Activated CD4-positive, alpha-beta T cell treated with anti-CD3 and anti-CD28 coated beads, Interleukin-2, amount 50 U/mL, for 24 hours (primary cell): ENCODE measurements at places on chromosomes 2 and 18.

DNA sequence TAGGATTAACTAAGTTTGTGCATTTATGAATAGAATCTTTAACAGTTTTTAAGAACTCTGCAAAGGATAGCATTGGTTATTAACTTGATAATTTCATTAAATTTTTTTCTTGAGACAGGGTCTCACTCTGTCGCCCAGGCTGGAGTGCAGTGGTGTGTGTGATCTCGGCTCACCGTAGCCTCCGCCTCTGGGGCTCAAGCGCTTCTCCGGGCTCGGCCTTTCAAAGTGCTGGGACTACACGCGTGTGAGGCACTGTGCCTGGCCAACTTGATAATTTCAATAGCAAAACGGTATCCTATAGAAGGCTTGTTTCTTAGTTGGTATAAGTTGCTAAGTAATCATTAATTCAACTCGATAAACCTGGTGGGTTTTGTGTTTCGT, 38.0 kb downstream of the ADNP2 start:
- no peak for DNase-seq

DNA sequence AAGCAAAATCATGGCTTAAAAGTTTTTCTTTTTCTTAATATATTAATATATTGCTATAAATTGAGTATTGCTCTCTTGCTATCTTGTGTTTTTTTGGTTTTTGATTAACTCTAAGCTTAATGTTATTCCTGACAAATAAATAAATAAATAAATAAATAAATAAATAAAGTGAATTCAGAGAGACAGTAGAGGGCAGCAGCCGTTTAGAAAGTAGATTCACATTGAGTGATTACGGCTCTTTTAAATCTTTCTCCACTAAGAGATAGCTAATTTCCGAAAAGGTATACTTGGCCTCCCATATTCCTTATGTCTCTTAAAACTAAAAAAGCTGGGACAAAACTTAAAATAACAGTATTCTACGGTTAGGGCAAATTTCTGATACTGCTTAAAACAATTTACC, 34.3 kb downstream of the MSH2 start:
- DNase-seq, result no peak

DNA sequence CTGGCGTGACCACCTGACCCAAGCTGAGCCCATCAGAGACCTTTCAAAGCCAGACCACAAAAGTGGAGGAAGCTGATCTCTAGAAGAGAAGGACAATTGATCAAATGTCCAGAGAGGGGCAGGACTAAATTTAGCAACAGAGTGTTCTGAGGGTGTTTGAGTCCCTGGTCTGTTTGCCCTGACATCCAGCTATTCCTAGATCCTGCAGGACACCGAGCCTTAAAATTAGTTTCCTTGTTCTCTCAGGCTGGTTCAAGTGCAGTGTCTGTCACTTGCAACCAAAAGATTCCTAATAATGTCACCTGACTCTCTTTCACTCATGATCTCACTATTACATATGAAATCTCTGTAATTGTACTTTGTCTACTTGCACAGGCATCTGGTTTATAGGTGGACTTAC, 33.0 kb upstream of the NPAS2 start:
- no peak for DNase-seq

DNA sequence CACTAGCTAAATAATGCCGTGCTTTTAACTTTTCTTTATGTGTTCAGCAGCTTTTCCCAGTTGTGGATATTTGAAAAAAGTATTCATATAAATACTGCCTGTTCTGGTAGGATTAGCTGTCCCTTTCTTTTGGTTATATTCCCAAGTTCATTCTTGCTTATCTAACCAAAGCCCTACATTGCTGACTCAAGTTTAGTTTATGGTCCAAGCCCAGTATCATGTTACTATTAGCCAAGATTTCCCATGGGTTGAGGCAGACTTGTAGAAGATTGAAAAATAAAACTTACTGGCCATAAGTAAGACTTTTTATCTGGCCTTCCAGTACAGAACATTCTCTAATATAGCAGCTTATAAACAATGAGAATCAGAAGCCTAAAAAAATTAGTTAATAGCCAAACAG, 49.7 kb upstream of the NFE2L2 start:
- DNase-seq, result no peak

GRCh38 chr18:12597760-12598159, 60.1 kb downstream of the SPIRE1 start:
- no peak for DNase-seq

DNA sequence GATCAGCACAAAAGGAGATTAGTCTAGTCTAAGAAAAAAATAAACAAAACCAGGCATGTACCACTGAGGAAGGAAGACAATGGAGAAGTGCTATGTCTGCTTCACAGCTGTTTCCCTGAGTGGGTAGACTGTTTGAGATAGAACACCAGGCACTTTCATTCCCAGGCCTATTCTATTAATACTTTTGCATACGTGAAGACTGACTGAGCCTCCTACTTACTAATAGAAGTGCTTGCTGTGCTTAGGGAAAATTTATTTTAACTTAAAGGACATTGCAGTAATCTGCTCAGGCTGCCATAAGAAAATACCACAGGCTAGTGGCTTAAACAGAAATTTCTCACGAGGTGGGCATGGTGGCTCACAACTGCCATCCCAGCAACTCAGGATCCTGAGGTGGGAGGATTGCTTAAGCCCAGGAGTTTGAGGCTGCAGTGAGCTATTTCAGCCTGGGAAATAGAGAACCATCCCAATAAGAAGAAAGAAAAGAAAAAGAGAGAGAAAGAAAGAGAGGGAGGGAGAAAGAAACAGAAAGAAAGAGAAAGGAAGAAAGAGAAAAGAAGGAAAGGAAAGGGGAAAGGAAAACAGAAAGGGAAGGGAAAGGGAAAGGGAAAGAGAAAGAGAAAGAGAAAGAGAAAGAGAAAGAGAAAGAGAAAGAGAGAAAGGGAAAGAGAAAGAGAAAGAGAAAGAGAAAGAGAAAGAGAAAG, 33.0 kb downstream of the CMPK2 start:
- no peak for DNase-seq

DNA sequence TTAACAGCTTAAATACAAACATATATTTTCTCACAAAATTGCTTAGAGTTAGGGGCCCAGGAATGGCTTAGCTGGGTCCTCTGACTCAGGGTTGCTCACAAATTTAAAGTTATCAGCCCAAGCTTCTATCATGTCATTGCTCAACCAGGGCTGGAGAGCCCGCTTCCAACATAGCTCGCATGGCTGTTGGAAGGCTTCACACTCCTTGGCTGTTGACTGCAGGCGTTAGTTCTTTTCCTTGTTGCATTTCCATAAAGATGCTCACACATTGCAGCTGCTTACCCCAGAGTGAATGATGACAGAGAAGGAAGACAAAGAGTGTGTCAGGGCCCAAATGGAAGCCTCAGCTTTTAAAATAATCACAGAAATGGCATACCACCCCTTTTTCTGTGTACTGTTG, 62.9 kb upstream of the TFPI start:
- no peak for DNase-seq

- DNase-seq, result no peak
These were observed 426.5 kb downstream of the SLC4A3 start for GRCh38 chr2:220053919-220054318.

DNA sequence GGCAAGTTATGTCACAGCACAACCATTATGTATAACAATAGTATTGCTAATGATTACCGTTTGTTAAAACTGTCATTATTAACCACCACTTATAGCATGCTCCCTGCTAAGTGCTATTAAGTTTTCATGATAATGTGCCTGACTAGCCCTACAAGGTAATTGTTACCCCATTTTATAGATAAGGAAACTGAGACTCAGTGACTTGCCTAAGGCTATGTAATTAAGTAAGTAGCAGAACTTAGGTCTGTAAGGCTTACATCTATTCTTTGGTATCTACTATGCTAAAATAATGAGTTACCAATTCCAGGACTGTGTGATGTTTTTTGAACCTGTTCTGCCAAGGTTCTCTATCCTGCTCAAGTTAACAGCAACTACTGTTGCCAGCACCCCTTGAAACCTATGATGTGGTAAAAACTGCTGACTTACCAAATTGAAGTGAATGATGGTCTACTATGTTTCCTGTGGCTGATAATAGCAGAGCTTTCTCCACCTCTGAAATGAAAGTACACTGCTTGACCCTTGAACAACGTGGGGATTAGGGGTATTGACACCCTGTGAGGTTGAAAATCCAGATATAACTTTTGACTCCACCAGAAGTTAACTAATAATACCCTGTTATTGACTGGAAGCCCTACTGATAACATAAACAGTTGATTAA, 18.2 kb downstream of the ACVR2A start:
- DNase-seq, result no peak

DNA sequence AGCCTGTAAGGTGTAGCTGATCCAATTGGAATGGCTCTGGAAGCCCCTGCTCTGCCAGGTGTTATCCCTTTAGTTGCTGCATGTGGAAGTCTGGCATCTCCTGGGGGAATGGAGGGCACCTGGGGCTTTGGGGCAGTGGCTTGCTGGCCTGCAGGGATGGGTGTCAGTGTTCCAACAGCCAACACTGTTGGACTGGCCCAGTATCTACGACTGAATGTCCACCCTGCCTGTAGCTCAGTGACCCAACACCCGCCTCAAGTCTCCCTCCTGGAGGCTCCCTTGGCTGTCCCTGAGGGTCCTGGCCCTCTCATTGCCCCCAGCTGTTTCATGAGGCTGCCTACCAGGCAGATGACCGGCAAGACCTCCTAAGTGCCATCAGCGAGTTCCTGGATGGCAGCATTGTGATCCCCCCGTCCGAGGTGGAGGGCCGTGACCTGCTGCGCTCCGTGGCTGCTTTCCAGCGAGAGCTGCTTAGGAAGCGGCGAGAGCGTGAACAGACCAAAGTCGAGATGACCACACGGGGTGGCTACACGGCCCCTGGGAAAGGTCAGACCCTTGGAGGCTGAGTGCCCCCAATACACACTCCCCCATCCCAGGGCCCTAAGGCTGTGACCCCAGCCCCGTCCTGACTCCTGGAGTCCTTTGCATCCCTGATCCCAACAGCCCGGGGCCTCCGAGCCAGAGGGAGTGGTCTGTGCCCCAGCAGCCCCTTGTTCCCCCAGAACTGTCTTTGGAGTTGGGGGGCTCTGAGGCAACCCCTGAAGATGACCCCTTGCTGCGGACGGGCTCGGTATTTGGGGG, 7.7 kb downstream of the SLC4A3 start:
- DNase-seq, result no peak

GRCh38 chr2:217791551-217791950, 211.2 kb downstream of the TNS1 start:
- no peak for DNase-seq

GRCh38 chr2:97699765-97700444, 13.5 kb upstream of the ZAP70 start:
- DNase-seq, result no peak

- no peak for DNase-seq
These were observed 33.0 kb downstream of the SLC14A1 start for GRCh38 chr18:45757005-45757404.

DNA sequence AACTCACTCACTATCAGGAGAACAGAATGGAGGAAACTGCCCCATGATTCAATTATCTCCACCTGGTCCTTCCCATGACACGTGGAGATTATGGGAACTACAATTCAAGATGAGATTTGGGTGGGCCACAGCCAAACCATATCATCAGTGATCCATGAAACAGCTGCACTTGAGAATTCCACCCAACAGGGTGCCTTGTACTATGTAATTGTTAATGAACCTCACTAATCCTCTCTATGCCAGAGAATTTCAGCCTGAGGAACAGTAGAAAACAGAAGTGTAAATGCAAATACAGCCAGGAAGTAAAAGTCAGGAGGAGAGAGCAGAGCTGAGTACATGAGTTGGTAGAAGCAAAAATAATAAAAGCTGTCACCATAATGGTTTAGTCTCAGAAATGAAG, 261.4 kb downstream of the EPHA4 start:
- no peak for DNase-seq

GRCh38 chr2:192060161-192060560, 134.6 kb downstream of the TMEFF2 start:
- DNase-seq, result no peak

DNA sequence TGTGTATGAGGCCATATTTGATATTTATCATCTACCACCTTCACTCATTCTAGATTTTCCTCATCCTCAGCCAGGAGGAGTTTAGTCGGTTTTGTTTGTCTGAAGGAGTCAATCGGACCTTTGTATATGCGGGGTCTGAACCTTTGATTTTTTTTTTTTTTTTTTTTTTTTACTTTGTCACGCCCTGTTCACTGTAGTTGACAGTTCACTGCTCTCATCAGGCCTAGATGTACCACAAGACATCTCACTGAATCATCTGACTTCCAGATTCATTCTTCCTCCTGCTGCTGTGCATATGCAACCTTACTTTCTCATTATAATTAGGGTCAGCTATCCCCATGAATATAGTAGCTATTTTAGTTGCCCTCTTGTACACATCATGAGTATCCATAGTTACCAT, 133.2 kb downstream of the ARHGAP15 start:
- DNase-seq, result no peak

DNA sequence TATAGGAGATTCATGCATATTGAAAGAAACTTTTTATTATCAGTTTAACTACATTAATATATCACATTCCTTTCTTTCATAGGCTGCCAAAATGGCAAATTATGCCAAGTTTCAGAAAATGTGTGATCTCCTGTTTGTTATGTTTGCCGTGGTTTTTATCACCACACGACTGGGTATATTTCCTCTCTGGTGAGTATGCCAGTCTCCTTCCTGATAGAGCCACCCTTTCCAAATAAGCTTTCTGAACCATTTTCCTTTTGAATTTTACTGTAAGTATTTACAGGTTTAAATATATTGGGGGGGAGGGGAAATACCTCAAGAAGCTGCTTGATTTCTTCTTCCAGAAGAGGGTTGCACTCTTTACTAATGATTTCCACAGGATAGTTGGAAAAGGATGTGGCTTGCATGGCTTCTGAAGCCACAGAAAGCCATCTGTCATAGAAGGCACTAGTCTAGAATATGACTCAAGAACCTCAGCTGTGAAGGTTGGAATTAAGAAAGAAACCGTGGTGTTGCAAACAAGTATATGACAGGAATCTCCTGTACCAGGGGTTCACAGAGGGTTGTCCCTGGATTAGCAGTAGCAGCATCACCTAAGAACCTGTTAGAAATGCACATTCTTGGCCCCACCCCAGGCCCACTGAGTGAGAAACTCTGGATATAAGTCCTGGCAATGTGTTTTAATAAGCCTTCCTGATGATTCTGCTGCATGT, 84.5 kb upstream of the NOSTRIN start:
- no peak for DNase-seq

GRCh38 chr2:143334837-143335236, 205.6 kb downstream of the ARHGAP15 start:
- no peak for DNase-seq

DNA sequence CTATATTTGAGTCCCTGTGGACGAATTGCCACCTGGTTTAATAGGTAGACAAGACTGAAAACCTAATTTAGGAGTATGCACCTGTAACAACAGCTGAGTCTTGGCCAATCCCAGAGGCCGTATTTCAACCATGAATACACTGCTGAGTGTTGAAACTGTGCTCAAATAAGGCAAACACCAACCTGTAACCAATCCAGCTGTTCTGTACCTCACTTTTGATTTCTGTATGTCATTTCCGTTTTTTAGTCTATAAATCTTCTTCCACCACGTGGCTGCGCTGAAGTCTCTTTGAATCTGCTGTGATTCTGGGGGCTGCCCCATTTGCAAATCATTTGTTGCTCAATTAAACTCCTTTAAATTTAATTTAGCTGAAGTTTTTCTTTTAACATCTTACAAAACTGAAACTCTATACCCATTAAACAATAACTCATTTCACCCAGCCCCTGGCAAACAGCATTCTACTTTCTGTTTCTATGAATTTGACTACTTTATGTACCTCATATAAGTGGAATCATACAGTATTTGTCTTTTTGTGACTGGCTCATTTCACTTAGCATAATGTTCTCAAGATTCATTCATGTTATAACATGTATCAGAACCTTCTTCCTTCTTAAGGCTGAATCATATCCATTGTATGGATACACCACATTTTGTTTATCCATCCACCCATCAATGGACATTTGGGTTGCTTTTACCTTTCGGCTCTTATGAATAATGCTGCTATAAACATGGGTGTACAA, 7.5 kb upstream of the YPEL5 start:
- peak; percentile 25 for DNase-seq
